HL-60 (cell line): ENCODE measurements at places on chromosomes 1 and 21.

GRCh38 chr21:18549214-18549905 lies 145.8 kb upstream of the TMPRSS15 start:
- DNase-seq, result no peak

- no peak for DNase-seq
Measured at GRCh38 chr1:176617881-176618280, 154.9 kb downstream of the PAPPA2 start.

DNA sequence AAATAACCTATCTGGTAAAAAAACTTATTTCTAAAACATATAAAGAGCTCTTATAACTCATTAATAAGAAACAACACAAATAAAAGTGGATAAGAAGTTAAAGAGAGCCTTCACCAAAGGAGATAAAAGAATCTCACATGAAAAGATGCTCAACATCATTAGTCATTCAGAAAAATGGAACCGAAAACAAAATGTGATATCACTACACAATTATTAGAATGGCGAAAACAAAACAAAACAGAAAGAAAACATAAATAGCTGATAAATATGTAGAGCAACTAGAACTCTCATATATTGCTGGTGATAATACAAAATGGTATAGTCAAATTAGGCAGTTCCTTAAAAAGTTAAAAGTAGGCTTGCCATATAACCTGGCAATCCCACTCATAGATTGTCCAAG lies 1109.3 kb downstream of the PLA2G4A start:
- no peak for DNase-seq

DNA sequence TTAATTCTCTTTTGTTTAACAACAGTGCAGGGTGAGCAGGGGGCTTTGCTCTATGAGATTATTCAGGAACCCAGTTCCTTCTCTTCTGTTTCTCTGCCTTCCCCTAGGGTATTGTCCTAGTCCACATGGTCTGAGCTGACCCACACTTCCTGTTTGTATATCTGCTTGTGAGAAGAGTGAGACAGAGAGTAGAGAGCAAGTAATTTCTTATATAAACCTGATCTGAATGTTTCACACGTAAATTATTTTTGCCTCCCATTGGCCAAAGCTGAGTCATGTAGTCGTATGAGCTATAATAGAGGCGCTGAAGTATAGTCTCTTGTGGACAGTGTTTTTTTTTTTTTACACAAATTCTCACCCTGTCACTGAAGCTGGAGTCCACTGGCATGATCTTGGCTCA lies 134.2 kb upstream of the SERTAD4 start:
- no peak for DNase-seq

- DNase-seq, result no peak
Measured at GRCh38 chr1:195965036-195965435, 643.2 kb downstream of the KCNT2 start.

DNA sequence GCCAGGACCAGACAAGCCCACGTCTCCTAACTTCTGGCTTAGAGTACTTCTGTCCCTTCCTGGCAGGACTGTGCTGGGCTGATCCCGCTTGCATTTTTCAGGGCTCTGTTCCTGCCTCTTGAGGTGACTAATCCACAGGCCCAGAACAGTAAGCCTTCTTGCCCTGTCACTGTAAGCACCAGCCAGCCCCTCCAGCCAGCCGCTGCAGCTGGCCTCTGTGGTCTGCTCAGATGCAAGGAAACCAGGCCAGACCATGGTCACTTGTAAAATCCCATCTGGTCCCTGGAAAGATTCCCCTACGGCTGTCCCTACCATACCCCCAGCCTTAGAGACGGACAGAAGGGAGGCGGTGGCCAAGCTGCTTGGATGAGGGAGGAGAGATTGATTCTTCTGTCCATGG lies 74.2 kb downstream of the KIRREL1 start:
- DNase-seq, result no peak

DNA sequence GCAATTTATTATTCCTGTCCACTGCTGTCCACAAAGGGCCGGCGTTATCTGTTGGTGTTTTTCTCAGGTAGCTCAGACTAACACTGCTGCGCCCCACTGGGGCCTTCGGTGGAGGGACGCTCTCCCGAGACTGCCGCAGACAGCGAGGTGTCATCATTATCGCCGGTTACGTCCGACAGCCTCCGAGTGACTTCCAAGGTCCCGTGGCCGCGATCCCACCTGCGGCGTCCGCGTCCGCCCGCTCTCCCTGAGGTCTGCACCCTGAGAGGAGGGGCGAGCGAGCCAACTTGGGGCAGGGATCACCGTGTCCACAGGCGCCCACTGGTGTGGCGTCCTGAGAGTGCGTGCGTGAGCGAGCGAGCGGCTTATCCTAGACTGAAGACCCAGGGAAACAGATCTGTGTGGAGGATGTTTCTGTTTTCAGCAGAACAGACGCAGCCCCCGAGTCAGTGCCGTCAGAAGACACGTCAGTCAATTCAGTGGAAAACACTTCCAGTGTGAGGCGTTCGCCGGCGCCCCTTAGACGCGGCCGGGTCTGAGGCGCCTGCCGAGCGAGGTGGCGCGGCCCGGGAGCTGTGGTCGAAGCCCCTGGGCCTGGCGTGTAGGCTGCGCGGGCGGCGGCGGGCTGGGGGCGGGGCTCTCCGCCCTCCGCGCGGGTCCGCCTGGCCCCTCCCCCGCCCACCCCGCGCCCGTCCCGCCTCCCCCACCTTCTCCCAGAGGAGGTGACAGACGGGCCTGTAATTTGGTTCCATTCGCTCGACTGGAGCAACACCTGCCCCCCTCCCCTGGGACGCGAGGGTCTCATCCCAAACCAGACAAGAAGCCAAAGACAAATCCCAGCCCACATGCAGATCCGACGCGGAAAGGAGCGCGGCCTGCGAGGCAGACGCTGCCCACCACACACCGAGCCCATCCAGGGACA lies 12.6 kb downstream of the NHLH2 start:
- DNase-seq, result no peak

DNA sequence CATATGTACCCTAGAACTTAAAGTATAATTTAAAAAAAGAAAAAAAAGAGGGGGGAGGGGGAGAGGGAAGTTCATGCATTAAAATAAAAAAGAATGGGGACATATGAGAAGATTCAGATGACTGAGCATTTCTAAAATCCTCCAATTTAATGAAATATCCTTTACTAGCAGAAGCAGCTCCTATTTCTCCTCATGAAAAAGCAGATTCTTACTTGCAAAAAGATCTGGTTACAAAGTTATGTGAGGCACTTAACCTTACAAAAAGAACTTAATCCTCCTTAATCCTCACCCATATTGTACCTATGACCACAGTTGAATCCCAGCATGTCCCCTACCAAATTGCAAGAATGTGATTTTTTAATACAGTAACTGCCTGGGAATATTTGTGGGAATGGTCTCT lies 298.5 kb downstream of the SRGAP2C start:
- DNase-seq, result no peak

GRCh38 chr1:111604931-111605330 lies 14.7 kb upstream of the RAP1A start:
- no peak for DNase-seq
